Activated T-helper 1 cell treated with anti-CD3 and anti-CD28 coated beads, Interleukin-2, amount 50 U/mL, for 16 hours (primary cell): ENCODE measurements at places on chromosomes 1 and 21.

DNA sequence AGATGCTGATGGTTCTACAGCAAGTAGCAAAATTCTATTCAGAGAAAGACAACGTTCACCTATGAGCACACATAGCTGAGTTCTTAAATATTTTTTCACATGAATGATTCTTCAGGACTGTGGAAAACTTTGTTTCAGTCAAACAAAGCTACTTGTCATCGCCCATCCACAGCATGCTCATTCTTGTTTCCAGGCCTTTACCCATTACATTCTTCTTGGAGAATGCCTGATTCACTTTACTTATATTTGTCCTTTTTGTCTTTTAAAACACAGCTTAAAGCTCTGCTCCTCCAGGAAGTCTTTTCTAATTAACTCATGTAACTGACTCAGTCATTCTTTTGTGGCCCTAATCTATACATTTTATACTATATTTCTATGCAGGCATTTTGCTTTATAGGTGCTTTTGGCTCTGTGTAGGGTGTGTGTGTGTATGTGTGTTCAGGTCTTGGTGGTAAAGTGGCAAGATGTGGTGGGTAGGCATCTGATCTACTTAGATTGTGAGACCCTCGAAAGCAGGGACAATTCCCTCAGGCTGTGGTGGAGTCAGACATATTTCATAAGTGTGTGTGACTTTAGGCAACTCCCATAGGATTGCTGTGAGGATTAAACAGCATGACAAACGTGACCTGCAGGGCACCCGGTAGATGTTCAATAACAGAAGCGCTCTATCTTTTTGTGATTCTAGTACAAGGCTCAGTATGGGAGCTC lies 11.8 kb upstream of the MARK1 start:
- DNase-seq: no peak

DNA sequence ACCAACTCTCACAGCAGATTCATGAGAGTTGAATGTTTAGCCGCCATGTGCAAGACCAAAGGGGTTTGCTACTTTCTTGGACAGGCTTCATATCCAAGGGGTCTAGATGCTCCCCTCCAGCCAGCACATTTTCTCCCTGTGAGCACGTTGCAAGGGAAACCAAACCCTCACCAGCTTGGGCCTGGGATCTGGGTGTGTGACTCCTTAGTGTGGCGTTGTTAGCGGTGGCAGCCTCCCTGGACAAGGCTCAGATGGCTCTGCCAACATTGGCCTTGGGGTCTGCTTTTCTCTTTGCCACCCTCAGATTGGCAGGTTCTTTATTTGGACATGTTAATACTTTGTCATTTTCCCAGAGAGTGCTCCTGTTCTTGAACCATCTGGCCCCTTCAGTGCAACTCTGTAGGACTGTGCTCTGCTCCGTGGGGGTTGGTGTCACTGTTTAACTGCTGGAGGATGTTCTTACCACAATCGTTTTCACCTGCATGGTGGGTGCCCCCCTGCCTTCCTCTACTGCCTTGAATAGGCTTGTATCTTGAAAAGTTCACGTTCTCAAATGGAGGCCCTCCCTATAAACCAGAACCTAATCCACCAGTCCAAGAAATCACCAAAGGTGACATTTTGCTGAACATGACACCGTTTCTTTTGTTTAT lies 13.4 kb downstream of the ABCG1 start:
- no peak for DNase-seq

DNA sequence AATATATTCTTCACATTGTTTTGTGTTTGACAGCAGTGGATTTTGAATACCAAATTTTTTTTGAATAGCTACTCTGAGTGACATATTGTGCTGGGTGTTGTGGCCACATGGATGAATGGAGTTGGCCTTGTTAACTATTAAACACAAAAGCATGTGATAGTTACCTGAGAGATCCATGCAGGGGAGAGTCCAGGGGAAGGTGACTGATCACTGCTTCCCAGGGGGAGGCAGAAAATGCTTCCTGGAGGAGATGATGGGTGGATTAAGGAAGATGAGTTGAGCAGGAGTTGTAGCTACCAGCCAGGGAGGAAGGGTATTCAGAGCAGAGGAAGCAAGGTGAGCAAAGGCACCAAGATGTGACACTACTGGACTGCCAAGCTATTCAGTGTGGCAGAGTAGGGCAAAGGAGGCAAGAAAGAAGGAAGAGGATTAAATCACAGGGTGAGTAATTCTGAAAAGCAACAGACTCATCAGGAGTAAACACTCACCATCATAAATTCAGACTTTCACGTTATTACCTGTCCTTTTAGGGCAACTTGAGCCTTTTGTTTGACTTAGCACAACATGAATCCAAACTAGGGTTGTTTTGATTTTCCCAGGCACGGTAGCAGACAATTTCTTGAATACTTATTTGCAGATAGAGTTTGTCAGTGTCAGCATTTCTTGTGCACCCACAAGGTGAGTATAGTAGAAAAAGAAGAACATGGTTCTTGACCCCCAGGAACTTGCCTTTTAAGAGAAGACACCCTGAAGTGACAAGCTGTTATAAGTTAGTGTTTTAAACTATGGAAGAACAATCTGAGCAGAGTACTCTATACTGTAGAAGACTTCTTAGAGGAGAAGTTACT lies 4.2 kb downstream of the CD46 start:
- no peak for DNase-seq

DNA sequence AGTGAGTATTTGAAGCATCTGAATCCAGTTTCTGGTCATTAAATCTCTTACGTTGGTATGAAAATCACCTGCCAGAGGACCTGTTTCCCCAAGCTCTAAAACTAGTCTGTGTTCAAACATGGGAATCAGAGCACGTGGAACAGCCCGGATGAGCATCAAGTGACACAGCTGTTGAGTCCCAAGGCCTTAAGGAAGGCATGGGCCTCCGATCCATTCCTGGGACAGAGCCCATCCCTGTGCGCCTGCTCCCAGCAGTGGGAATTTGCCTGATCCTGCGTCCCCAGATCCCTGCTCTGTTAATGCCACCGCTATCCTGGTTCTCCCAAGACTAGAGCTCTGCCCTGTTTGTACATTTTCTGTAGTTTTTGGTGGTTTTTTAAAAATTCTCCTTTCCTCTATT lies 68.4 kb upstream of the FBXO28 start:
- no peak for DNase-seq

DNA sequence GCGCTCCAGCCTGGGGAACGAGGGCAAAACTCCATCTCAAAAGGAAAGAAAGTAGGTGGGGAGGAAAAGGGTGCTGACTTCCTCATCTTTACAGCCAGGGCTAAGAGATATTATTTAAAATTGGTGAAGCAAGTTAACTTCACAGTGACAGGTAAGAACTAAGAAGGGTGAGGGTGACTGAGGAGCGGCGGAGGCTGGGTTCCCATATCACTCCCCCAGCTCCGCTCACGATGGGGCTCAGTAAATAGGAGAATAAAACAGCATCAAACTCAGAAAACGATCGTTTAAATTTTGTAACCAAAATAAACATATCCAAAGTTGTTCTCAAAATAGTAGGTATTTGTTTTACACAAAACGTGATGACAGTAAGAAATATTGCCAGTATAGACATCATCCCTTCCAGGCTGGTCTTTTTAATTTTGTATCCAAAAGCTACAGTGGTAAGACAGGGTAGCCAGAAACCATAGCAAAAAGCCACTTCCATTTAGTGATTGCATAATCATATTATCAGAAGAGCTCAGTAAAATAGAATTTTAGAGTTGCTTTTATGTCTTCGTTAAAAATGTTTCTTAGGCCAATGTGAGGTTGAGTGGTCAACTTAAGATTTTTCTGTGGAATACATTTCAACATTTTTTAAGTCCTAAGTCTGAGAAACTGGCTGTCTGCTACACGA lies 26.2 kb upstream of the ADARB1 start:
- no peak for DNase-seq

- no peak for DNase-seq
These were observed 100.8 kb upstream of the RNPC3 start for GRCh38 chr1:103424650-103425049.

GRCh38 chr1:162536511-162536910 lies 25.0 kb upstream of the UAP1 start:
- DNase-seq: no peak

GRCh38 chr1:116674011-116674531 lies 6.5 kb upstream of the IGSF3 start:
- no peak for DNase-seq

- no peak for DNase-seq
These were observed 24.9 kb downstream of the SUSD4 start for GRCh38 chr1:223338811-223339746.

DNA sequence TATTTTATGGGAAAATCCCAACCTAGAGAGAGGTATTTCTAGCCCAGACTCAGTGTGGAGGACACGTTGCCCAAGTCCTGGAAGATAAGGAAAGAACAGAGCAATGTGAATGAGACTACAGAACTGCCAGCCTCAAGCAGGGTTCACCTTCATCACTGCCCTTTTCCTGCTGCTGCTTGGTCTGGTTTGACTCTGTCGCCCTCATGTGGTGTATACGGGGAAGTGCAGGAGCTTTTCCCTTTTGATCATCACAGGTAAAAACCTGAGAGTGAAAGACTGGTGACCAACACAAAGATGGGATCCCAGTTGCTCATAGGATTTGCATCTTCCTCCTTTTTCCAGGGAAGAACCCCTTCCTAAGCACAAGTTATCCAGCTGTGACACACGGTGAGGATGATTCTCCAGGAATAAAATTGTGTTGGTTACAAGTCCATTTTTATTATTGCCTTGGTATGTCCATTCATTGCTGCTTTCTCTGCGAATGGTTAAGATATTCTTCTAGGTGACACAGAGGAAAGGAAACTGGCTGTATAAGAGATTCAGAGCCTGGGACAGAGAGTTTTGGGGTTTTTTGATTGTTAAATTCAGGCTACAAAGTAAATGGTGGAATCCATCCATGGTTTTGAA lies 89.5 kb upstream of the CD53 start:
- no peak for DNase-seq

DNA sequence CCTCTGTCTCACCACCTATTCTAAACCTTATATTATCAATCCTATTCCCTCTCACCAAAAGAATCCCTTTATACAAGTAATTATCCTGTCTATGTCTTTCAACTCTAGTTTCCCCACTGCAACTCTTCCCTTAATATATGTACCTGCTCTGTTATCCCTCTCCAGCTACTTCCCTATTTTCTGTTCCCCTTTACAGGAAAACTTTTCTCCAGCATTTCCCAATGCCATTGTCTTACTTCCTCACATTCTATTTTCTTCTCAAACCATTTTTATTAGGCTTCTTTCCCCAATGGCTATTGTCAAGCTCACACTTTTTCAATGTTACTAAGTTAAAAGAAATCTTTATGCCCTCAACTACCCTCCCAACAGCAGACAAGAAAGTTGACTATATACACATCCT lies 11.6 kb downstream of the DPYD start:
- DNase-seq: no peak

DNA sequence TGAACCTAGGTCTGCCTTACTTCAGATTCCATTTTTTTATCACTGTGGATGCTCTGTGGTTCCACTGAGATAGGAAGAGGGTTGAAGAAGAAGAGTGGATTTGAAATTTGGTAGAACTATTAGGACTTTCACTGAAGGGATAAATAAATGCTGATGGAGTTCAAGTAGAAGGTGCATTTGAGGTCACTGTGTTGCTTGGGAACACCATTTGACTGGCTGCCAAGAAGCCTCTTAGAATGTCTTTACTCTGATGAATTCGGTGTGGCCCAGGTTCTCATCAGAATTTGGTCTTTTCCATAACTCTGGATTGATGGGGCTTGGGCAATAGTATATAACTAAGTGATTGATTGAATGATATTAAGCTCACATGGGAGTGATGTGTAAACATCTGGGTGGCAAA lies 11.9 kb downstream of the XPR1 start:
- no peak for DNase-seq

DNA sequence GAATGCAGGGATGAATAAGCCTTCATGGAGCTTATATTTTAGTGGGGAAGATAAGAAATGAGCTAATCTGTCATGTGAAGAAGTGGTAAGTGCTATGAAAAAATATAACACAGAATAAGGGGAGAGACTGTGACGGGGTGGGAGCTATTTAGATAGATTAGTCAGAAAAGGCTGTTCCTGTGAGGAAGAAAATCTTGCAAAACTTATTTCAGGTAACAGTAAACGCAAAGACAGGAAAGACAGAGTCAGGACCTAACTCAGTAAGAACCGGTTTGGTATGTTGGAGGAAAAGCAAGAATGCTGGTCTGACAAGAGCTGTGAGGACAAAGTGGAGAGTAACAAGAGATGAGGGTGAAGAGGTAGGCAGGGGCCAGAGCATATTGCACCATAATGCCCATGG lies 22.0 kb downstream of the GNAI3 start:
- no peak for DNase-seq

DNA sequence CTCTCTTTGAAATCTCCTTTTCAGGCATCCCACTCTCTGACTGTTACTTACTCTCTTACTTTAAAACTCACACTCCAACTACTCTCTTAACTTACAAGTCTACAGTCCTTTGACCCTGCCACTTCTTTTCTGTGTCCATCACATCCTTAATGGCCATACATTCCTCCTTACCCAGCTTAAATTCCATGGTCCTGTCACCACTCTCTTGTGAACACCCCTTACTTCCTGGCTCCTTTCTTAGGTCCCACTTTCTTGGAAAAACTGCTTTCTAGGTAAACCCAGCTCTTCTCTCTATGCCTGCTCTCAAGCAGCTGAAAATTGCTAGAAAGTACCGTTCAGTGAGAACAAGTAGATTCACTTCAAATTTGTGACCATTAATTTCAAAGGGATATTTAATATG lies 109.1 kb downstream of the OLFML2B start:
- DNase-seq: no peak

DNA sequence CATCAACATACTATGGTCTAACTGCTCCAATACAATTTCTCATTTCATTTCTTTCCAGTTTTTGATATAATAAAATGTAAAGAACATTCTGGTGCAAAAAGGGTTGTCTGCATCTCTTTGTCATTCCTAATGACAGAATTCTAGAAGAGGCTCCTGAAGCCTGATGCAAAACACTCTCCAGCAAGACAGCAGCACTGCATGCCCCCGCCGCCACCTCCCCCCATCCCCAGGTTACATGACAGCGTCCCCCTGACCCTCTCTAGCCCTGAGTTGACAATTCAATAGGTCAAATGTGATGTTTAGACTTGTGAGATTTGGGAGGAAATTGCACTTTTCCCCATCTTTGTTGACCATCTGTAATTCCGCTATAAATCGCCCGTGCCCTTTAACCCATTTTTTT lies 64.6 kb upstream of the C1orf21 start:
- DNase-seq: no peak

GRCh38 chr1:40183055-40183710 lies 22.0 kb downstream of the RLF start:
- DNase-seq: no peak

DNA sequence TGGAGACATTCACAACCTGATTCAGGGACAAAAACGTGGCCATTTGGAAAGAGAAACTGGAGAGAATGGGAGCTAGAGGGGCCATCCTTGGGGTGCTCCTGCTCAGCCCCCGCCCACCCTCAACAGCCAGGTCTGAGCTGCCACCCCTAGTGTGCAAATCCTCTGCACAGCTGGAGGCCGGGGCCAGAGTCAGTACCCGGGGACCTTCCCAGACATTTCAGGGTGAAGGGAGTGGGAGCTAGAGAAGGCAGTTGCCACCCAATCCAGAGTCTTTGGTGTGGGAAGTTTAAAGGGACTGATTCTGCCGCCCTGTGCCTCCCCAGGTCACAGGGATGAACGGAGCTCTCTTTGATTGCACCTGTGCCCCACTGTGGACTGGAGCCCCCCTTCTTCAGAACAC lies 397.4 kb downstream of the MATN1 start:
- no peak for DNase-seq

- no peak for DNase-seq
These were observed 16.5 kb upstream of the ZMYM1 start for GRCh38 chr1:35062518-35063196.

- DNase-seq: no peak
These were observed 3.1 kb downstream of the CLIC6 start for GRCh38 chr21:34671891-34672290.
